Stimulated activated CD8-positive, alpha-beta memory T cell treated with anti-CD3 and anti-CD28 coated beads, Interleukin-12 subunit alpha, Interleukin-12 subunit beta, amount 100 ng/mL, for 1 hour (primary cell): ENCODE measurements at places on chromosomes 5 and 9.

- DNase-seq, result no peak
Measured at GRCh38 chr9:133679056-133679455, 42.9 kb downstream of the DBH start.

GRCh38 chr9:96867079-96867804, 12.9 kb upstream of the ZNF782 start:
- DNase-seq, result no peak

DNA sequence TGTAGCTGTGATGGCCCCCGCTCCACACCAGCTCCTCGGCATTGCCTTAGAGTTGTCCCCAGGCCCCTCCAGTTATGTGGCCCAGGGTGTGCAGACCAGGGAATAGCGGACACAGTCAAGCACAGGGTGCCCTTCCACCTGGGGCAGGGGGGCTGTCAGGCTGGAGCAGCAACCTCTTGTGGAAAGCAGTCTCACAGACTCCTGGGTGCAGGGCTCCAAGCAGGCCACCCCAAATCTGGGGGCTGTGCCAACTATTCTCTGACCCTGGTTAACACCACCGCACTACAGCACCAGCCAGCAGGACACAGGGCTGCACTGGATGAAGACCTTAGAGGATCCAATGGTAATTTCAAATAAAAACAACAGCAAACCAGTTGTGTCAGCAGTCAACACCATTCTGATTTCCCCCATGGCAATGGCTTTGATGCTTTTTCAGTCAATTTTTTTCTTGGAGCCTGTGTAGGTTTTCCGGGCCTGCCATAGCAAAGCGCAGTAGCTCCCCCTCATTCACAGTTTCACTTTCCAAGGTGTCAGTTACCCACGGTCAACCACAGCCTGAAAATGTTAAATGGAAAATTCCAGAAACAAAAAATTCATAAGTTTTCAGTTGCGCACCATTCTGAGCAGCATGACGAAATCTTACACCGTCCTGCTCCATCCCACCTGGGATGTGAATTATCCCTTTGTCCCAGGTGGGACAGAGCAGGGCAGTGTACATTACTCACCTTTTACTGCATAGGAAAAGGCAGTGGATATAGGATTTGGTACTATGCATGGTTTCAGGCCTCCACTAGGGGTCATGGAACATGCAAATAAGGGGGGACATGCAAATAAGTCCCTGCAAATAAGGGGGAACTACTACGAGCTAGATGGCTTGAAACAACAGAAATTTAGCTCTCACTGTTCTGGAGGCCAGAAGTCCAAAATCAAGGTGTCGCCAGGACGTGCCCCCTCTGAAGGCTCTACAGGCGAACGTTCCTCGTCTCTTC, 49.0 kb downstream of the C5orf15 start:
- DNase-seq, result no peak

GRCh38 chr5:137566780-137567179, 67.7 kb upstream of the SPOCK1 start:
- DNase-seq, result no peak

DNA sequence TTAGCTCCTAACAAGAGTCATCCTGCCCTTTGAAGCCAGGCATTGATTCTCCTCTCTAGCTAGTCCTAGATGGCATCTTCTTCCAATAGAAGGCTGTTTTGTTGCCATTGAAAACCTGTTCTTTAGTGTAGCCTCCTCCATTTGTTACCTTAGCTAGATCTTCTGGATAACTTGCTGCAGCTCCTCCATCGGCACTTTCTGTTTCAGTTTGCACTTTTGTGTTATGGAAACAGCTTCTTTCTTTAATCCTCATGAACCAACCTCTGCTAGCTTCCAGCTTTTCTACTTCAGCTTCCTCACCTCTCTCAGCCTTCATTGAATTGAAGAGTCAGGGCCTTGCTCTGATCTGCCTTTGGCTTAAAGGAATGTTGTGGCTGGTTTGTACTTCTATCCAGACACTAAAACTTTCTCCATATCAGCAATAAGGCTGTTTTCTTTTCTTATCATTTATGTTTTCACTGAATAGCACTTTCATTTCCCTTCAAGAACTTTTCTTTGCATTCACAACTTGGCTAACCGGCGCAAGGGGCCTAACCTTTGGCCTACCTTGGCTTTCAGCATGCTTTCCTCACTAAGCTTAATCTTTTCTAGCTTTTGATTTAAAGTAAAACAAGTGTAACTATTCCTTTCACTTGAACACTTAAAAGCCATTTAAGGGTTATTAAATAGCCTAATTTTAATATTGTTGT, 166.5 kb upstream of the SLC12A2 start:
- DNase-seq, result no peak

GRCh38 chr5:130425424-130425823, 521.2 kb downstream of the CHSY3 start:
- no peak for DNase-seq

DNA sequence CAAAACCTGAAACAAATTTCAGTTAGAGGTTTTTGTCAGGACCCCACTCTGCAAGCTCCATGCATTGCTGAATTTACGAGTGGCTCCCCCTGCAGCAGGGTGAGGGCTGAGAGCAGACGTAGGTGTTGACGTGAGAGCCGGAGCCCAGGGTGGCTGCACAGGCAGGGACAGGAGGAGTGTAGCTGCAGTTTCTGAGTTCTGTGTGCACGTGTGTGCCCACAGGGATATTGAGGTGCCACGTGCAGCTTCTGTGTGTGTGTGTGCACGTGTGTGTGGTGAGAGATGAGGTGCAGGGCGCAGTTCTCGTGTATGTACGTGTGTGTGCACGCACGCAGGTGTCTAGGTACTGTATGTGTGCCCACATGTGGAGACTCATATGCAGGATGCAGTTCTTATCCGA, 14.6 kb downstream of the PLEKHG4B start:
- DNase-seq, result no peak

GRCh38 chr5:102865171-102865509, 110.0 kb downstream of the PAM start:
- DNase-seq, result no peak

- no peak for DNase-seq
Measured at GRCh38 chr9:87944096-87944495, 26.3 kb downstream of the SPATA31C1 start.

GRCh38 chr5:61299261-61299681, 32.8 kb upstream of the ZSWIM6 start:
- no peak for DNase-seq

DNA sequence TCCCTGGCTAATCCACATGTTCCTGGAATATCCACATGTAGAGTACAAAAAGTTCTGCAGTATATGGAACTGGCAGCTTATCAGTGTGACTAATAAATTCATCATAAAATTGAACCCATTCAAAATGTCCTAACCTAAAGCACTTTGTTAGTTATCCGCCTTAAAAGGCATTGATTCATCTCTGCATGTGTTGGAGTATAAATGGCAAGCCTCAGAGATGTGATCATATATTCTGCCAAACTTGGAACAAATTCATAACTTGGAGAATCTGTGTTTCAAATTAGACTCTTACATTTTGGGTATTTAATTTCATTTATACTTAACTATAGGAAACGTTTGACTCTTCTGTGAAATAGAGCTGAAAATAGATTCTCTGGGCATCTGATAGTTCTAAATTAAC, 25.2 kb upstream of the NREP start:
- no peak for DNase-seq

DNA sequence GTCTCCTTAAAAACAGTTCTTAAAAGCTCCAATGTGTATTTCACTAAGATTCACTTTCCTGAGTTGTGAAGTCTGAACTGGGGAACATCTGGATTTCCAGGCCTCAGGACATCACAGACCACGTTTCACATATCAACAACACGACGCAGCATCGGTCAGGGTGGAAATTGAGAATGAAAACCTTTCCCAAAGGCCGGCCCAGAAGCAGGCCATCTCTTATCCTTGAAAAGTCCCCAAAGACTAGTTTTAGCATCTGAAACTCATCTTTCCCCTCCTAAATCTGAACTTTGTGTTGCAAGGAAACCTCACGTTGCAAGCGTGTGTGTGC, 96.4 kb upstream of the COL5A1 start:
- DNase-seq, result no peak

DNA sequence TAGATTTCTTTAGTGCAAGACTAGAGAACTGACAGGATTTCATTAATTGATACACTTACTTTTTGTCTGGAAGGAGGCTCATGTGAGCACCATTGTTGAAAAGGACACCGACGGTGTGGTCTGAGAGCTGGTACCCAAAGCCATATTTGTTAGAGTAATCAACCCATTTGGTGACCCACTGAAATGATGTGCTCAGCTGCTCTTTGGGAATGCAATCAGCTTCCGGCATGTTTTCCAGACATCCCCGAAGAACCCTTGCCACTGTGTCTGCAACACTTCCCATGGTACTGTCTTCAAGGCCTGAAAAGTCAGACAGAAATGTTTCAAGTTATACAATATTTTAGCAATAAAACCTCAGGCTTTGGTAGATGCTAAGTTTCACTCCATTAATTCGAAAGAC, 4.4 kb downstream of the PLK2 start:
- no peak for DNase-seq
